ENCODE measurements at places on chromosomes 12 and 14.

DNA sequence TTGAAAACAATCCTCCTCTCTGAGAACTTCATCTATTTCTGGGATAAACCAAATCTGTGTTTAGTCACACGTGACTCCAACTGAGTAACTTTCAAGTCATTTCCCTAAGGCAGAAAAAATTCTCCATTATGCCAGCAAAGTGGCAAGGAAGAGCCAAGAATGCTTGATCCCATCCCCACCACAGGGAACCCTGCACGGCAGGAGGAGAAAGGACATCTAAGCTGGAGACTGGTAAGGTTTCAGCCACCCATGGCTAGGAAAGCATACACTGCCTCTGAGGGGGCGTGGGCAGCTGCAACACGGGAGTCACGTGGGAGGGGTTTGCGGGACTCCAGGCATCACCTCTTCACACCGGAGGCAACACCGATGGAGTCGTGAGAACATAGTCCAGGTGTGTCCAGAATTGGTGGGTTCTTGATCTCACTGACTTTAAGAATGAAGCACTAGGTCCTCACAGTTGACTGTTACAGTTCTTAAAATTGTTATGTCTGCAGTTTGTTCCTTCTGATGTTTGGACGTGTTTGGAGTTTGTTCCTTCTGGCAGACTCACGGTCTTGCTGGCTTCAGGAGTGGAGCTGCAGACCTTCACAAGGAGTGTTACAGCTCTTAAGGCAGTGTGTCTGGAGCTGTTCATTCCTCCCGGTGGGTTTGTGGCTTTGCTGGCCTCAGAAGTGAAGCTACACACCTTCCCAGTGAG is 2.7 kb upstream of the SIVA1 start:
- no peak for DNase-seq

- DNase-seq = no peak
Observed at GRCh38 chr12:22539055-22539454, 5.3 kb downstream of the C2CD5 start.

- DNase-seq = peak; percentile 82
Observed at GRCh38 chr14:60656686-60657455, 7.6 kb upstream of the SIX1 start.

GRCh38 chr12:111129149-111129767 is 208.9 kb upstream of the MYL2 start:
- no peak for DNase-seq

GRCh38 chr12:116266631-116267349 is 10.7 kb downstream of the MED13L start:
- no peak for DNase-seq

Data from T47D (cell line).